ENCODE measurements at places on chromosomes 4 and X. TPM values are rescaled to one million over a fixed set of nuclear protein-coding genes. Genes with fewer than 3 reads are reported as not detected.

- no peak for DNase-seq
Measured at GRCh38 chr4:182593864-182594263, 323.3 kb downstream of the DCTD start.

The ZFP92 gene
- 0.40 TPM for total RNA-seq

The RIPPLY1 gene
- total RNA-seq = not detected

DNA sequence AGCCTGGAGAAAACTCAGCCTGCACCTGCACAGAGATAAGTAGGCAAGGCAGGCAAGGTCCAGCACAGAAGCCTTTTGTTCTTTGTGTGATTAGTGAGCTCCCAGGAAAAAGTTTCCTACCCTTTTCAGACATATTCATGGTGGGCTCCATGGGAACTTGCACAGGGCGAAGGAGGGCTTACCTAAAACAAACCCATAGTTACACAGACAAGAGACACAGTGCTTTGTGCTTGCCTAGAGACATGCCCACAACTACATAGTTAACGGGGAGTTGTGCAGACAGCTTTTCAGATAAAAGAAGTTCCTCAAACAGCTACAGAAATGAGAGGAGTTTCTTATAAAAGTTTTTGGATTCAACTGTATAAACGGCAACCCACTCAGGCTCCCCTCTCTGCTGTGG lies 180.5 kb downstream of the GLUD2 start:
- no peak for DNase-seq

DNA sequence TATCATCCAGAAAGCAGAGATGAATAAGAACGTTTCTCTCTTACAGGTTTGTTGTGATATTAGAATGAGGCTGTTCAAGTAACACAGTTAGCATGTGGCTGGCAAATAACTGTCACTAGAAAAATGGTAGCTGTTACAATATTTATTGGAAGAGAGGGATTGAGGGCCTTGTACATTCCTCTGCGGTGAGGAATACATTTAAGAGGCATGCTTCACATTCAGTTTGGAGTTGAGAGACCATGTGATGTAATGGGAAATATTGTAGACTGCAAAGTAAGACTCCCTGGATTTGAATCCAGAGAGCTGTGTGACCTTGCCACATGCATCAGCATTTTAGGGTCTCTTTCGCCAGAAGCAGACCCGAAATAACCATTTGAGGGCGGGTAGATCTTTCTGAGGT lies 104.8 kb upstream of the KIT start:
- DNase-seq = no peak

The OTUD6A gene
- not detected for total RNA-seq

- DNase-seq = no peak
Measured at GRCh38 chr4:145804116-145804515, 124.2 kb downstream of the C4orf51 start.

GRCh38 chr4:5338531-5338930 lies 287.3 kb downstream of the STK32B start:
- DNase-seq = no peak

- no peak for DNase-seq
Measured at GRCh38 chrX:38571058-38571457, 9.7 kb downstream of the TSPAN7 start.

DNA sequence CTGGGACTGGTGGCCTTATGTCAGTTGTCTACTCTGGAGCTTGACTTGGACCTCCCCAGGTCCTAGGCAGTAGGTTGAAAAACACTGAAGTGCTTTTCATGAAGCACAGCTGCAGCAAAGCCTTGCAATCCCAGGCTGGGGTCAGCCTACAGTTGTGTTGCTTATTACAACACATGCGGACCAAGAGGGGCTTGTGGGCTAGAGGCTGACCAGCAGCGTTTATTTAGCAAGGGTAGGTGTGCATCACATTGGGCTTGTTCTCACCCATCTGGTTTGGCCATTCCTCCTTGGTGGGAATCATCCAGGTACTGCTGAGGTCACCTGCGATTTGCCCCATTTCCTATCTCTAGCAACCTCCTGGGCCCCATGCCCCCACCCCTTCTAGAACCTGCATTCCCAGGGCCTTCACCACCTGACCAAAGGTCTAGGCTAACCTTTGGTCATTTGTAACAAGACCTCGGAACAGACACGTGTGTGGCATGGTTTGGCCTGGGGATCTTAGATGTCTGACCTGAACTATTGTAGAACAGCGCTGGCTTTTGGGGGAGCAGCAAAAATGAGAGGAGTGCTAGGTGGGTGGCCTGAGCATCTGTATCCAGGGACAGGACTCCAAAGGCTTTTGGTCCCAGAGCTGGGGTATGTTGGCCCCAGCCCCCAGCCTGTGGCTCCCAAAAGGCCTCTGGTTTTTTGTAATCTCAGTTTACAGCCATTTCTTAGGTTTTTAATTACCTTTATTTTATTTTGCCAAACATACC lies 3.0 kb downstream of the RPL10 start:
- DNase-seq = no peak

- no peak for DNase-seq
Measured at GRCh38 chr4:168683595-168683994, 186.7 kb downstream of the PALLD start.

The GRIA2 gene
- 0.05 TPM for total RNA-seq

DNA sequence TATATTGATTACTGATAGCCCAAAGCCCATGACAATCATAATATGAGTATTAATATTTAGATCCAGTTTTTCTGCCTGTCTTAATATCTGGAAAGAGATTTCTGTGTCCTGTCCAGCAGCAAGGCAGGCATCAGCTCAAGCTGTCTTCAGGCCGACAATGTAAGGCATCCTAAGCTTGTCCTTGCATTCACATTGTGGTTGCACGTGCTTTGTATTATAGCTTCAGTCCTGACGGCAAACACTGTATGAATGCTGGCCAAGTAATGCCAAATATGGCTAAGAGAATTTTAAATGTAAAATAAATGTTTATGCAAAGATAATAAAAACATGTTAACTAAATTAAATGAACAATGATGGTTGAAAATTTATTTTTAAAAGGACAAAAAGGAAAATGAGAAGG lies 255.7 kb upstream of the RPS6KA3 start:
- no peak for DNase-seq

GRCh38 chrX:49237060-49237459 lies 1.8 kb downstream of the CCDC22 start:
- DNase-seq = no peak

DNA sequence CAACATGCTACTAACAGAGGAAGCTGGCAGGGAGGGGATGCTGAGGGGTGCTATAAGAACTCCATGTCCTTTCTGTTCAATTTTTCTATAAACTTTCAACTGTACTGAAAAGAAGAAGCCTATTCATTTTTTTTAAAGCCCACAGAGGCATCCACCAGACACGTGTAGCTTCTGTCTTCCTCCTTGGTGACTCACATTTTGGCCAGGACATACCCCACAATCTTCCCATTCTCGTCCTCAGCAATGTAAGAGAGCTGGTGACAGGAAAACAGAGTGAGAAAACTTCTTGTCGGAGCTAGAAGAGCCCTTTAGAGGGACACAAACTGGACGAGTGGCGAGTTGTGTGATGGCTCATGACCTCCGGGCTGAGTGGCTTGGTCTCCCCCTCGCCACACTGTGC lies 1.1 kb downstream of the NAA10 start:
- no peak for DNase-seq

The GASK1B gene
- 90.6 TPM for total RNA-seq

The CENPE gene
- total RNA-seq = 0.70 TPM

DNA sequence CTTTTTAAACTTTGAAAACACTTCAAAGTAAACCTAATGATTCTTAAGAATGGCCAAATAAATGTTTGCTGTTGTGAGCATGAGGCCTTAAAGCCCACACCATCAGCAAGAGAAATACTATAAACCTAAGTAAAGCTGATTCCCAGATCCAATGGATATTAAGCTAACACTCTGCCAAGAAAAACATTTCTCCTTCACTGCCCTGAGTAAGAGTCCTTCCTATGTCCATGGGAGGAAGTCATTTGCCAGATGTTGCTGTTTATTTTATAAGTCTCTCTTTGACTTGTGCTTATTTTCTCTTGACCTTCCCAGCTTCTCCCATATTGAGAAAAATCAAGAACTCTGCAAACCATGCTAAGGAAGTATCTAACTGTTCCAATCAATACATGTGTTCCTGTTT lies 154.3 kb upstream of the EDNRA start:
- no peak for DNase-seq
